ENCODE measurements at places on chromosomes 4 and X.

GRCh38 chrX:46648660-46649059 lies 75.1 kb downstream of the CHST7 start:
- no peak for DNase-seq

DNA sequence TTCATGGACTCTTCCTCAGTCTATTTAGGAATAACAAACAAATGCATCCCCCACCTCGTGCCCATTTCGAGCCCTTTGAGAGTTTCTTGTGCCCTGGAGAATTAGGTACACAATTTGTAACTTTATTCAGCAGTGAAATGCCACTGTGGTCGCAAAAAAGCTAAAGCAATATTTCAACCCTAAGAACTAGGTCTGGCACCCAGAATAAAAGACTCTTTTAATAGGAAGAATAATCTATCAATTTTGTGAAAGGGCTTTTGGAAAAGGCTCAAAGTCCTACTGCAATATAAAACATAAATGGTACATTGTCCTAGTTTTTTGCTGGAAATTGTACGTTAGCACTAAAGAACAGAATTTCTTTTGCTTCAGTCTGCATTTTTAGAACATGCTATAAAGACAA lies 304.6 kb upstream of the TENM3 start:
- DNase-seq = no peak

DNA sequence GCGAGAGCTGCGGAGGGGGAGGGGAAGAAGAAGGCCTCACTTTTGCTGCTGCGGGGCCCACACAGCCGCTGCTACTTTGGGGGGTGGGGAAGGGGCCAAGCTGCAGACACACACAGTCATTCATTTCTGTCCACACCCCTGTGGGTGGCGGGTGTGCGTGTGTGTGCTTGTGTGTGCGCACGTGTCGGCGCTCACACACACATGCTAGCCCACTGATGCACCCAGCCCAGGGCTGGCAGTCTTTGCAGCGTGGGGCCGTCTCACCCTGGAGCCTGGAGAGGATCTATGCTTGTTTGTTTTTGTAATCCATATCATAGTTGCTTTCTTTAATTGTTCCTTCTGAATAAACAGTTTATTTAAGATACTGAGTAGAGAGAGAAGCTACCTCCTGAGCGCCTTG lies 4.0 kb downstream of the DUSP9 start:
- no peak for DNase-seq

- no peak for DNase-seq
Observed at GRCh38 chrX:17459008-17459611, 84.1 kb downstream of the NHS start.
